Panc1 (cell line): ENCODE measurements at places on chromosomes 7 and 10. TPM values are rescaled to one million over a fixed set of nuclear protein-coding genes. Genes with fewer than 3 reads are reported as not detected.

PKD2L1 gene
- not detected for total RNA-seq

NEBL gene
- total RNA-seq: 32.3 TPM

PAX2 gene
- total RNA-seq: 72.3 TPM

ARID5B gene
- 22.7 TPM for total RNA-seq

PDSS1 gene
- 7.1 TPM for total RNA-seq

INSYN2A gene
- total RNA-seq: not detected

ZNF273 gene
- 6.4 TPM for total RNA-seq

STEAP1B gene
- total RNA-seq: 3.3 TPM

CYP2W1 gene
- total RNA-seq: 0.74 TPM

SLC12A9 gene
- 31.1 TPM for total RNA-seq

CAV1 gene
- 496 TPM for total RNA-seq

ZNF716 gene
- total RNA-seq: 0.36 TPM

SCIN gene
- total RNA-seq: 5.6 TPM

SPAG6 gene
- total RNA-seq: not detected
